ENCODE measurements at places on chromosomes 7 and 10. TPM values are rescaled to one million over a fixed set of nuclear protein-coding genes. Genes with fewer than 3 reads are reported as not detected.

- DNase-seq = no peak
These were observed 150.6 kb downstream of the DIP2C start for GRCh38 chr10:538895-539294.

GRCh38 chr7:154785898-154786297, 217.0 kb downstream of the PAXIP1 start:
- DNase-seq = no peak

ETV1 gene
- 7.1 TPM for total RNA-seq

HSPA12A gene
- 24.5 TPM for total RNA-seq

ADAMTS14 gene
- not detected for total RNA-seq

All from esophagus muscularis mucosa (tissue), 4 donors.